ENCODE measurements at places on chromosomes 5 and 9. TPM values are rescaled to one million over a fixed set of nuclear protein-coding genes. Genes with fewer than 3 reads are reported as not detected.

Gene LSM11
- 4.9 TPM for total RNA-seq

Gene EQTN
- total RNA-seq = 1.1 TPM

- no peak for DNase-seq
Observed at GRCh38 chr5:177112589-177113220, 20.9 kb upstream of the NSD1 start.

GRCh38 chr9:129562917-129563316 lies 58.0 kb downstream of the C9orf50 start:
- no peak for DNase-seq

- DNase-seq = no peak
Observed at GRCh38 chr9:121966706-121967105, 126.4 kb downstream of the TTLL11 start.

- no peak for DNase-seq
Observed at GRCh38 chr5:159864885-159865691, 51.2 kb upstream of the ADRA1B start.

GRCh38 chr5:104937598-104937997 lies 1375.0 kb upstream of the NUDT12 start:
- no peak for DNase-seq
